Stimulated activated CD8-positive, alpha-beta memory T cell treated with anti-CD3 and anti-CD28 coated beads, Interleukin-7, amount 100 ng/mL, for 1 hour (primary cell): ENCODE measurements at places on chromosomes 4 and X.

GRCh38 chr4:24570172-24570571, 14.2 kb downstream of the DHX15 start:
- DNase-seq, result no peak

DNA sequence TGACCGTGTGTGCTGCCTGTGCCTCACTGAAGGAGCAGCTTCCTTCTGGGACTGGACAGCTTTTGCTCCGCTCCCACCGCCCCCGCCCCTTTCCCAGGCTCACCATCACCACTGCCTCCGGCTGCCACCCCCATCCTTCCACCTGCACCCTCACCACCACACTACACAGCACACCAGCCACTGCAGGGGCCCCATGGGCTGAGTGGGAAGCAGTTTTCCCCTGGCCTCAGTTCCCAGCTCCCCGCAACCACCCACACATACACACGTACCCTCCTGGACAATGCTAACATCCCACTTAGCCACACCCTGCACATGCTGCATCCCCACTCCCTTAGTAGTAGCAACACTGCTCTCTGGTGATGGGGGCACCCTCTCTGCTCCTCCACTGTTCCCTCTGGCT, 29.6 kb upstream of the COX18 start:
- DNase-seq, result no peak

DNA sequence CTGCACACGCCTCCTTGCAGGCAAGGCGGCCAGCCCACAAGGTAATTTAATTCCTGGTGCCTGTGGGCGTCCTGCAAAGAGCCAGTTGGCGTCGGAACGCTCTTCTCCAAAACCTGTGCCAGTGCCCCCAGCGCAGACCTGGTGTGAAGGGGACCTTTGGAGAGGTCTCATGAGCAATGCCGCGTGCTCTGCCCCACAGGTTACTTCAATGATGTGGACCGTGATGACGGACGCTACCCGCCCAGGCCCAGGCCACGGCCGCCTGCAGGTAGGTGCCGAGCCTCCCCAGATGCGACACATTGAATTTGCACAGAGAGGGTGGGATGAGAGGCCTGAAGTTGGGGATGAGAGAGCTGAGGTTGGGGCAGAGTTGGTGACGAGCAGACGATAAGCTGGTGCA, 34.4 kb upstream of the GYG2 start:
- DNase-seq, result no peak

- no peak for DNase-seq
Measured at GRCh38 chr4:152680988-152681603, 1.3 kb upstream of the TMEM154 start.

- DNase-seq, result no peak
Measured at GRCh38 chrX:46770817-46771163, 11.9 kb upstream of the SLC9A7 start.
